Iris pigment epithelial cell (primary cell): ENCODE measurements at places on chromosomes 3 and 15.

DNA sequence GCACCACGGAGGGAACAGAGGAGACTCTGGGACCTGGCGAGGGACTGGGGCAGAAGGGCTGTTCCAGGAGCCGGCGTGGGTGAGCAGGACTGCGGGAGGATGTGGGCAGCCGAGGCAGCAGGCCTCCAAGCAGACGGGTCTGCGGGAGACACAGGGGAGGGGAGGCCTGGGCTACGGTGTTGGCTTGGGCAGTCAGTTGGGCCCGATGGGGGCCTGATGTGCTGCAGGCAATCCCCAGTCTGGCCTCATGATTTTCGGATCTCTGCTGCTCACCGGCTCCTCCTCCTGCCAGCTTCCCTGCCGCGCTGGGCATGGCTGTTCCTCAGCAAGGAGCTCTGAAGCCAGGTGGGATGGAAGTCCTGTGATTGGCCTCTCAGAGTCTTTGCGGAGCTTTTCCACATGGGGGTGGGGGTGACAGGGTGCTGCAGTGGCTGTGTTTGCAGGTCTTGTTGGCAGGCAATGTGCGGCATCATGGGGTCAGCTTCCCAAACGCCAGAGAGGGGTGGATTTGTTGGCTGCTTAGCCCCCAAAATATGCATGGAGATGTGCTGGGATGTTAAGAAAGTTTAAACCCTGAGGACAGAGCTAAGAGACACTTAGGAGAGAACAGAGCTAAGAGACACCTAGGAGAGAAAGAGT is 19.3 kb downstream of the MINAR1 start:
- no peak for DNase-seq

DNA sequence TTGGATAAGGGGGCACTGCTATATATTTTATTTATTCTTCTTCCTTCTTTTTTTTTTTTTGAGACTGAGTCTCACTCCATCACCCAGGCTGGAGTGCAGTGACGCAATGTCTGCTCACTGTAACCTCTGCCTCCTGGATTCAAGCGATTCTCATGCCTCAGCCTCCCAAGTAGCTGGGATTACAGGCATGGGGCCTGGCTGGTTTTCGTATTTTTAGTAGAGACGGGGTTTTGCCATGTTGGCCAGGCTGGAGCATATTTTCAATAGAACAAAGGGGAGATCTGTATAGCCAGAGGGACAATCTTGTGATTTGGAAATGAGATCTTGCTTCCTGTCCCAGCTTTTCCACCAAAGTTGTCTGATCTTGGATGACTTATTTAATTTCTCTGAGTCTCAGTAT is 133.1 kb upstream of the ABHD17C start:
- peak; percentile 31 for DNase-seq

GRCh38 chr3:30819067-30819798 is 75.2 kb downstream of the GADL1 start:
- no peak for DNase-seq

- peak; percentile 80 for DNase-seq
These were observed at the start of gene DBR1 for GRCh38 chr3:138174421-138175131. DBR1 (minus strand) TSS chr3:138174921; CDS start chr3:138174795, 126 bp downstream.

GRCh38 chr3:126132751-126133511 is 47.5 kb downstream of the ALDH1L1 start:
- peak; percentile 20 for DNase-seq

DNA sequence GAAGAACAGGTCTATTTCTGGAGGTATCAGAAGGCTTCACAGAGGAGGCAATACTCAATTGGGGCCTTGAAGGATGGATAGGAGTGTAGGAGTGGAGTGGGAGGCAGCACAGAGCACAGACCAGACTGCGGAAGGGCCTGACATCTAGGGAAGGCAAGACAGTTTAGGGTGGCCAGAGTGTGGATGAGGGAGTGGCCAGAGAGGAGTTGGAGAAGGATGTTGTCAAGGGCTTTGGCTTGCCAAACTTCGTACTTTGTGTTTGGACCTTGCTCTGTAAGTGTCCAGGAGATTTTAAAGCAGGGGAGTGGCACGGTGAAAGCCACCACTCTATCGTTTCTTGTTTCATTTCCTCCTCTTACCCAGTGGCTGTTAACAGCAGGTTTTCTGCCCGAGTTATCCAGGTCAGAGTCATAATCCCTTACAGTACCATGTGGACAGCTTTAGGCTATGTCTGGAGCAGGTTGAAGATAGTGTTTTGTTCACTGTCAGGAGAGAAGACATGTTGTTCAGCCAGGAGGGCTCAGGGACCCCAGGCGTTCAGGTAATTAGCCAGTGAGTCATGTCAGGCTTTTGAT is 12.3 kb downstream of the SMAD3 start:
- no peak for DNase-seq

- DNase-seq = no peak
These were observed 5.3 kb upstream of the TRAK1 start for GRCh38 chr3:42085641-42086376.

DNA sequence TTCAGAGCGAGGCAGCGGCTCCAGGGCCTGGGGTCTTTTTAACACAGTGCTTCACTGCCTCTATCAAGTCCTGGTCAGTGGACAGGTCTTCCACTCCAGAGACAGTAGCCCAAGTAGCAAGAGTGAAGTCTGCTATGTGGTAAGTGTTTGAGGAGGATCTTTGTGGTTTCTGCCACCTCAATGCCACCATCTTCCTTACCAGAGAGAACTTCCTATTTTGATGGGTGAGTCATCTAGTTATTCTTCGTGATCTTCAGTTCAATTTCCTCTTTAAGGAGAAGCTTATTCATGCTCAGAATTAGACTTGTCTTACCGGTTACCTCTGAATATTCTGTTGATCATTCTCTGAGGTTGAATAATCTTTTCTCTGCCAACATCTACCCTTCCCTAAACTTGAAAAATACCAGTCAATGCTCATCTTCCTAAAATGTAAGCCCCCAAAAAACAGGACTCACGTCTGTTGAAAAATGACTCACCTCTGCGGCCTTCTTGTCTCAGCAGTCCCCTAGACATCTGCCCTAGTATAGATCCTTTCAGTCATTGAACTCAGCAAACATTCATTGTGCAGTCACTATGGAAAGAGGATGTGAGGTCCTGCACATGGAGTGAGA is 32.2 kb upstream of the BCL6 start:
- DNase-seq = peak; percentile 34

DNA sequence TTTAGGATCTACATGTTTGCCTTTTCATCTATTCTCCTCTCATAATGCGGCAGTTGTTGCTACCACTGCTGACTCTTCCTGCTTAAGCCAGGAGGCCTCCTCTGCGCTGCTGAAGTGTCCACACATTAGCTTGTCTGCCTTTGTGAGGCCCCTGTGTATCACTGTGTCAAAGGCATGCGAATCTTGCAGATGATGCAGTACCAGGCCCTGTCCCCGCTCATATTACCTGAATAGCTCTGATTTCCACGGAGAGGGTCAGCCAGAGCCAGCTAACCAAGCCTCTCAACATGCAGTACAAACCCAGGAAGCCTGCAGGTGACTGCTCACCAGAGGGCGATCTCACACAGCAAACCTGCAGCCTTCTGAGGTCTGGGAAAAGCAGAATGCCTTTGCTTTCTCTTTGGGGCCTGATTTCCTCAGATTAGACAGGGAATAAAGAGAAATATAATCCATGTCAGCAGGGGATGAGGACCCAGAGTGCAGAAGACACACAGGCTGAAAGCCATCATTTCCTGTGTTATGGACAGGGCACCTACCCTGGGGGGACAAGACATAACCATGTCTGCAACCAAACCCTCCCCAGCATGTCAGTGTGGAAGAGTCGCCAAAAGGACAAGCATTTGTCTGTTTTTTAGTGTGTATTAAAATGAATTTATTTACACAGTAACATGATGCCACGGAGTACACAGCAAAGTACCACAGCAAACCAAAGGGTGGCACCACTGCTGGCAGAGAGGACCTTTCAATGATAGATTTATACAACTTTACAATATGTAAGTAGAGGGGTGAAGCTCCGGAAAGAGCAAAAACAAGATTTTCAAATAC is 36.8 kb upstream of the TSPAN3 start:
- DNase-seq = peak; percentile 69

DNA sequence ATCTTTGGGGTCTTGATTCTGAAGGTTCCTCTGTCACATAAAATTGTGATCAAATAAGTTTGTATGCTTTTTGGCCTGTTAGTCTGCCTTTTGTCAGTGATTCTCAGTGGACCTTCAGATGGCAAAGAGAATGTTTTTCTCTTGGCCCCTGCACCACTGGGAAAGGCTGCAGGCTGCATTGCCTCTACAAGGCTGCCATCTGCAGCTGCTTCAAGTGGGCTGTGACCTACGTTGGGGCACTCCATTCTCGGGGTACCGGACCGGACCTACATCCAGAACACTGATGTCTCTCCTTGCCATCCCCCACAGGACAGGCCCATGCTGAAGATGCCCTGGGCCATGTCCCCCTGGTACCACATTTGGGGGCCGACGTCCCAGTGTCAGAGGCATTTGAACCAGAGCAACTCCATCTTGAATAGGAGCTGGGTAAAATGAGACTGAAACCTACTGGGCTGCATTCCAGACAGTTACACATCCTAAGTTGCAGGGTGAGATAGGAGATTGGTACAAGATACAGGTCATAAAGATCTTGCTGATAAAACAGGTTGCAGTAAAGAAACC is 37.5 kb upstream of the MFGE8 start:
- DNase-seq = no peak

- DNase-seq = no peak
These were observed 229.5 kb downstream of the TUSC7 start for GRCh38 chr3:116939091-116939490.

DNA sequence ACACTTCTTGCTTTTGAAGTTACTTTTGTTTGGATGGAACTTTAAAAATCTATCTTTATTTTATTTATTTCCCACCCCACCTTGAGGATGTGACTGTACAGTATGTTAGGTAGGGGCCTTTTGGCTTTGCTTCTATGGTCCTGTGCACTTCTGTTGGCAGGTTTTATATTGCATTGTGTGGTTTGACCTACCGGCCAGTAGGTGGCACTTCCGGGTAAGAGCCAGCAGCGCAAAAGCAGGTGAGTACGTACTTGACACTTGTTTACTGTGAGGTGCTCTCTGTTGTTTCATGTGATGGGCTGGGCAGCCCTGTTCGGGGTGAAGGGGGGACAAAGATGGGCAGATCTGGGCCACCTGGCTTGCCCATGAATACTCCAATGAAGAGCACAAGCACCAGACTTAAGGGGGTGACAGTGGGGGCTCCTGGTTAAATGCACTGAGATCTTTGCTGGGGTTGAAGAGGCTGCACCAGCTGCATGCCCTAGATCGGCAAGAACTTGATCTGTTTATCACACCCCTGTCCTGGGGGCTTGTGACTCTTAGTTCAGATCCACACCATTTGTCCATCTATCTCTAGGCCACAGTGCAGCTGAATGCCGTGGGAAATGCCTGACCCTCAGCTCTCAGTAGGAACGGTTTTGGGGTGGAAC is 131.6 kb downstream of the NLGN1 start:
- peak; percentile 10 for DNase-seq

GRCh38 chr3:169240786-169241486 is 422.6 kb downstream of the MECOM start:
- DNase-seq = no peak

DNA sequence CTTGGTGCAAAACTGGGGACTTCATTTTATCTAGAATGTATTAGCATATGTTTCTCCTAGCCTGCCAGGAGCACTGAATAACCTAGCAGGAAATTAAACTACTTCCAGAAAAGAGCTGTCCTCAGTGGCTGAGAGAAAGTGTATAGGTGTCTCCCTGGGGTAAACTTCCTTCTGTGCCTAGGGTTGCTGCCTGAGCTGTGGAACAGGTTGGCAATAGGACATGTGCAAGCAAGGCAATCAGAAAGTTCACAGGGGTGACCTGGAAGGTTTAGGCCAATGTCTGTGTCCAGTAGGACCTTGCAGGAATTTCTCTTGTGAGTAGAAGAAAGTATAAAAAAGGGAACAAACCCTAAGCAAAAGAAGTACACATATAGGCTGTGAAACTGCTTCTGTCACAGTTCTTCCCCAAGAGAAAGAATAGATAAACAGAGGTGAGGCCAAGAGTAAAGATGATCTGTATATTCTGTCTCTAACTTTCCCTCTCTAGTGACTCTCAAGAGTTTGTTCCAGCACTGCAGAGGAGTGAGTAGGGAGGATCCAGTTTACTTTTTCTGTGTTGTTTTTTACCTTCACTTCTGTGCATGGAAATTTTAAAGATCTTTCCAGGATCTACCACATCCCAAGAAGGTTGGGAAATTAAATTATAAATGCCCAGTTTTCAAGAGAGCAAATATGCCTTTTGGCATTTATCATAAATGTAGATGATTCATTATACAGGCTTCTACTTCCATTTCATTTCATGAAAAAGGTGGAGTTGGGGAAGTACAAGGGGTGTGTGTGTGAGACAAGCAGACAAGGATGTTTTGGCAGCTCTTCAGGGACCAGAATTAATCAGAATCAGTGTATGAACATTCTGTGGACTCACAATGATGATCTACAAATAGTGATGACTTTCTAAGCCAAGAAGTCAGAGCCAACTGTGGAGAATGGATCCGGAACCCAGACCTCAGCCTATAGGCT is 155.2 kb downstream of the RBPMS2 start:
- peak; percentile 82 for DNase-seq

DNA sequence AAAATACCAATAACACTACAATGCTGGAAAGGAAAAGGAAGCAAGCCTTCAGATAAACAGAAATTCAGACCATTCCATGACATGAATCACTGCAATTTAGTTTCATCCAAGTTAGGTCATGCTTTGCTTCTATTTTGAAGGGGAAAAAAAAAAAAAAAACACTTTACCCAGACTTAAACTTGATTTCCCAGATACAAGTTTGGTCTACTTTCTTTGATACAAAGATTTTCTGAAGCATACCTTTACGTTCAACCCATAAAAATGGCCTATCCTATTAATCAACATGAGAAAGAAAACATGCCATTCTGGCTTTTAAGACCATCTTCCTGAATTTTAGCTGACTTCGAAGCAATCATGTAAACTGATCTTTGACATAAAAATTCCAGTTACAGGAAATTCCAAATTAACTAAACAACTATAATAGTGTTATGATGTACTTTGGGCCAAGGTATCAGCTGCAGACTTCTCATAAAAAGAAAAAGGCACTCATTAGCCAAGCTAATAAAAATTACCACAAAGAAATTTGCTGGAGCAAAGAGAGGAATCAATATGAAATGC is 12.6 kb downstream of the OSBPL10 start:
- peak; percentile 84 for DNase-seq

DNA sequence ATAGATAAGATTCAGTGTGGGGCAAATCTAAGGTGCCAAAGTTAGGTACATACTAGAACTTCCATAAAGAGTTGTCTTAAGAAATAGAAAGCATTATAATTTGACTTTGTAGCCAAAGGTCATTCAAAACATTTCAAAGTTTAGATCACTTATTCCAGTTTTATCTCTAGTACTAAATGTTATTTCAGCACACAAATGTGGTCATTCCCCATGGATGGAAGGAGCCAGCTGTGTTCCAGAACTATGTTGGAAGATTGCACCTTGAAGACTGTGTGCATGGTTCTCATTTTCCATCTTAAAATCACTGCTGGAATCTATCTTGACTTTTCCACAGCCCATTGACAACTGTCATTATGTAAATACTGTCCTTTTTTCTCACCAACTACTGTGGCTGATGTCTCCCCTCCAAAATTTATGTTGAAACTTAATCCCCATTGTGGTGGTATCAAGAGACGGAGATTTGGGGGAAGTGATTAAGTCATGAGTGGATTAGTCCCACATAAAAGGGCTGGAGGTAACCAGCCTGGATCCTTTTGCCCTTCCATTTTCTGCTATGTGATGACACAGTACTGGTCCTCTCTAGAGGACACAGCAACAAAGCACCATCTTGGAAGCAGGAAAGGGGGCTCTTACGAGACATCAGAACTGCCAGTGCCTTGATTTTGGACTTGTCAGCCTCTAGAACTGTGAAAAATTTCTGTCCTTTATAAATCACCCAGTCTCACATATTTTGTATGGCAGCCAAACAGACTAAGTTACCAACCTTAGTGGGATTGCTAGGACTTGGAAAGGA is 24.0 kb downstream of the TGFBR2 start:
- no peak for DNase-seq

GRCh38 chr15:35771746-35772442 is 225.9 kb upstream of the DPH6 start:
- DNase-seq = no peak
